Right ventricle myocardium superior (tissue), 1 donor: ENCODE measurements at places on chromosomes 16 and 17. TPM values are rescaled to one million over a fixed set of nuclear protein-coding genes. Genes with fewer than 3 reads are reported as not detected.

DNA sequence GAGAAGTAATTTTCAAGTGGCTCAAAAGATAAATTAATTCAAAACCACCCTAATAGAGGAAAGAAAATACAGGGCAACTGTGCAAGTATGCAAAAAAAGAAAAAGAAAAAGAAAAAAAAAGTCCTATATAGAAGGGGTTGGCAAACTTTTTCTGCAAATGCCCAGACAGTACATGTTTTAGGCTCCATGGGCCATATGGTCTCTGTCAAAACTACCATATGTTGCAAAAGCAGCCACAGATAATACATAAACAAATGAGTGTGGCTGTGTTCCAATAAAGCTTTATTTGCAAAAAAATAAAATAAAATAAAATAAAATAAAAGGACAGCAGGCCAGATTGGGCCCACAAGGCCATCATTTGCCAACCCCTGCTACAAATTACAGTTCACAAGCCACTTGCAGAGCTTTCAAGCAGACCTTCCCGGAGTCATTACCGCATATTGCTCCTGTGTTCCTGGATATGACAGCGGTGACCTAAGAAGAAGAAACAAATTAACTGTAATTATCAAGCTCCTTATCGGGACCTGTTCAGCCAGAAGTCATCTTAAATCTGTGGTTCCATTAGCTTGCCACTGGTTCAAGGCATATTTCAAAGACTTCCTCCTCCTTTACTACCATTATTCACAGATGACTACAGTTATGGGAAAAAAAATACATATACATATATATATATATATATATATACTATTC lies 15.9 kb downstream of the ZC3H7A start:
- no peak for DNase-seq

GRCh38 chr17:36131931-36132330 lies 28.3 kb downstream of the CCL4 start:
- DNase-seq: no peak

GRCh38 chr16:14198572-14198971 lies 127.5 kb downstream of the MRTFB start:
- no peak for DNase-seq

The IL17C gene
- total RNA-seq: not detected

The MTHFSD gene
- 9.6 TPM for total RNA-seq

The HES7 gene
- total RNA-seq: 0.13 TPM
